ENCODE measurements at places on chromosomes 4 and X. TPM values are rescaled to one million over a fixed set of nuclear protein-coding genes. Genes with fewer than 3 reads are reported as not detected.
A peak's percentile ranks its signal among the peaks of the same experiment; 100 is the strongest.

Gene NUDT11
- total RNA-seq: 3.6 TPM

Gene CA5B
- 4.6 TPM for total RNA-seq

Gene ADH7
- 0.64 TPM for total RNA-seq

Gene CENPVL1
- total RNA-seq: not detected

Gene TIGD2
- total RNA-seq: 8.6 TPM

Gene GBA3
- total RNA-seq: 0.68 TPM

Gene ADGRG2
- 6.0 TPM for total RNA-seq

Gene LIMCH1
- 102 TPM for total RNA-seq

Gene GLRB
- total RNA-seq: 2.6 TPM

Gene NALF2
- total RNA-seq: 2.2 TPM

DNA sequence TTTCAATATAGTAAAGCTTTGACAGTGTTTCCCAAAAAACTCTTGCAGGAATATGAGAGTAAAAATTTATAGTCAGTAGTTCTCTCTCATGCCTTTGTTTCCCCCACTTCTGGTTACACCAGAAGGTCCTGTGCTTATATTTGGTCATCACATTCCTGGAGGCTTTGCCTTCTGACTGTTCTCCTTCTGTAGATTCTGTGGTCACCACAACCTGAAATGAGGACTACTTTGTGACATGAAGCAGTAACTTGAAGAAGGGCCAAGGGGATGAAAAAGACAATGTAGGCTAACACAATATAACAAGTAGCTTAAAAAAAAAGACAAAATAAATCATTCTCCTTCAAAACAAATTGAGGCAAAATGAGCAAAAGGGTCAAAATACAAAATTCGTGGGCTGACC, 366.2 kb upstream of the NR3C2 start:
- no peak overlapping the region for H3K27ac ChIP-seq
- no peaks in the 10 kb centered on the region for H3K36me3 ChIP-seq
- H3K4me3 ChIP-seq: no peak overlapping the region
- H3K27me3 ChIP-seq: no peaks in the 10 kb centered on the region
- DNase-seq: no peak
- no peaks in the 10 kb centered on the region for H3K4me1 ChIP-seq

GRCh38 chrX:129634541-129634940, 20.2 kb downstream of the APLN start:
- no peak overlapping the region for H3K27ac ChIP-seq
- no peak overlapping the region for H3K4me3 ChIP-seq
- H3K36me3 ChIP-seq: no peaks in the 10 kb centered on the region
- no peaks in the 10 kb centered on the region for H3K4me1 ChIP-seq
- H3K27me3 ChIP-seq: no peaks in the 10 kb centered on the region

- no peak overlapping the region for H3K27ac ChIP-seq
- H3K27me3 ChIP-seq: no peaks in the 10 kb centered on the region
- no peaks in the 10 kb centered on the region for H3K4me1 ChIP-seq
- H3K4me3 ChIP-seq: no peak overlapping the region
- no peak for DNase-seq
Measured at GRCh38 chrX:68699960-68700746, 52.7 kb downstream of the STARD8 start.

GRCh38 chr4:83043801-83044407, 8.9 kb downstream of the COPS4 start:
- H3K36me3 ChIP-seq: no peaks in the 10 kb centered on the region
- H3K4me1 ChIP-seq: no peaks in the 10 kb centered on the region
- DNase-seq: no peak
- H3K27ac ChIP-seq: no peak overlapping the region
- H3K27me3 ChIP-seq: no peaks in the 10 kb centered on the region
- H3K4me3 ChIP-seq: no peak overlapping the region

DNA sequence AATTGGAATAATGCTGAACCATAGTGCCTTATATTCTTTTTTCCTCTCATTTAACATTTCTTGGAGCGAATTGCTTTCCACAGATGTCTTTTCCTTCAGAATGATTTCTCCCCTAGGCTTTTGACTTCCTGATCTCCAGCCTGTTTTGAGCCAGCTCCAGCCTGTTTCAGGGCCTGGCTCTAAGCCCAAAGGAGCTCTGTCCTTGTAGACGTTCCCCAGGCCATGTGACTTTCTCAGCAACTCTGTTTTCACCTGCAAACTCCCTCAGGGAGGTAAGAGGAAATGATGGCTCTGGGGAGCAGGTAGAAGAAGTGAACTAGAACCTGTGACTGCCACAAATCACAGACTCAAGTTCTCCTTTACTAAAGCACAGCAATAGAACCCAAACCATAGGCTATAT, 89.1 kb downstream of the AKAP4 start:
- H3K27me3 ChIP-seq: no peaks in the 10 kb centered on the region
- no peaks in the 10 kb centered on the region for H3K36me3 ChIP-seq
- DNase-seq: peak; percentile 11

- no peak overlapping the region for H3K27ac ChIP-seq
- H3K4me3 ChIP-seq: no peak overlapping the region
- no peaks in the 10 kb centered on the region for H3K4me1 ChIP-seq
- no peaks in the 10 kb centered on the region for H3K36me3 ChIP-seq
- DNase-seq: no peak
- no peaks in the 10 kb centered on the region for H3K27me3 ChIP-seq
Measured at GRCh38 chr4:2183394-2183793, 58.5 kb downstream of the HAUS3 start.

GRCh38 chrX:5586726-5587125, 641.9 kb downstream of the NLGN4X start:
- no peak for DNase-seq
- H3K27me3 ChIP-seq: no peaks in the 10 kb centered on the region
- H3K27ac ChIP-seq: no peak overlapping the region
- no peak overlapping the region for H3K4me3 ChIP-seq
- H3K36me3 ChIP-seq: no peaks in the 10 kb centered on the region

DNA sequence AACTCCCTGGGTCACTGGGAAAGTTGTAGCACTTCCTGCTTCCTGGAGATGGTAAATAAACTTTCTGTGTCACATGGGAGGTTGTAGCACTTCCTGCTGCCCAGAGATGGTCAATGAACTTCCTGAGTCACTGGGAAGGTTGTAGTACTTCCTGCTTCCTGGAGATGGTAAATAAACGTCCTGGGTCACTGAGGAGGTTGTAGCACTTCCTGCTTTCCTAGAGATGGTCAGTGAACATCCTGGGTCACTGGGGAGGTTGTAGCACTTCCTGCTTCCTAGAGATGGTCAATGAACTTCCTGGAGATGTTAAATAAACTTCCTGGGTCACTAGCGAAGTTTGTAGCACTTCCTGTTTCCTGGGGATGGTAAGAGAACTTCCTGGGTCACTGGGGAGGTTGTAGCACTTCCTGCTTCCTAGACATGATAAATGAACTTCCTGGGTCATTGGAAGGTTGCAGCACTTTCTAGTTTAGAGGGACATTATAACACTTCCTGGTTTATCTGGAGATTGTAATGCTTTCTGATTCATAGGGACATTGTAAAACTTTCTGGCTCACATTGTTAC, 62.3 kb upstream of the CD99 start:
- H3K36me3 ChIP-seq: no peaks in the 10 kb centered on the region
- H3K27me3 ChIP-seq: no peaks in the 10 kb centered on the region
- H3K4me3 ChIP-seq: no peak overlapping the region
- H3K4me1 ChIP-seq: no peaks in the 10 kb centered on the region

DNA sequence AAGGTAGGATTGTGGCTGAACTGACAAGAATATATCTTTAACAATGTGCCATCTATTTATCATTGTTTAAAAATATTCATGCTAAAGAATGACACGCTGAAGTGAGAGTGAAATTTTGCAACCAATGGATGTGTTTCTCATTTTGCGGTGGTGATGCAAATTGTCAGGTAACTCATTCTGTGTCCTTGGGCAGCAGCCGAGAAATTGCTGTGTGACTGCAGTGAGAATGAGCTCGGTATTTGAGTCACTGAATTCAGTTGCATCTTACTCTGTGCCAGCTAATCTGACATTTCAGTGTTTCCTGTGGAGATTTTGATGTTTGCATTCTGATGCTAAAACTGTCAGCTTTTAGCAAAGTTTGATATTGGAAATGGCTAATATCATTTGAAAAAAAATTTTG, 28.1 kb downstream of the MCUB start:
- H3K36me3 ChIP-seq: no peaks in the 10 kb centered on the region
- no peak overlapping the region for H3K4me3 ChIP-seq
- DNase-seq: no peak
- no peak overlapping the region for H3K27ac ChIP-seq
- no peaks in the 10 kb centered on the region for H3K4me1 ChIP-seq

DNA sequence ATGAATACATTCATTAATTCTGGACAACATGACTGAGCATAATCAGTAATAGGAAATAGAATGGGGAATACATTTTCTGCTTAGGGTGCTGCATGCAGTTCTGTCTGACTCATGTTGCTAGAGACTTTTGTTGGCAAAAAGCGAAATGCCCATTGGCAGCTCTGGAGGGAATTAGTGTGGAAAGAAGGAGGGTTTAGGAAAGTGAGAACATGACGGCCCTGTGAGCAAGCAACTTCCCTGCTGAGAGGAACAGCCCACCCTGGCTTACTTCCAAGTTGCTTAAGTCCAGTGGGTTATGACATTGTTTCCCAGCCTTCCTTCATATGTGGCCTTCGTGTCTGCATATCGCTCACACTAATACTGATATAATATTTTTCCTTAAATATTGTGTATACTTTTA, 13.8 kb downstream of the MAD2L1 start:
- no peak overlapping the region for H3K4me3 ChIP-seq
- H3K4me1 ChIP-seq: no peaks in the 10 kb centered on the region
- no peak overlapping the region for H3K27ac ChIP-seq
- no peaks in the 10 kb centered on the region for H3K36me3 ChIP-seq
- no peak for DNase-seq
- H3K27me3 ChIP-seq: no peaks in the 10 kb centered on the region

GRCh38 chr4:20592663-20593062, 107.6 kb upstream of the PACRGL start:
- no peak overlapping the region for H3K4me3 ChIP-seq
- H3K27ac ChIP-seq: no peak overlapping the region
- no peak for DNase-seq
- no peaks in the 10 kb centered on the region for H3K4me1 ChIP-seq

DNA sequence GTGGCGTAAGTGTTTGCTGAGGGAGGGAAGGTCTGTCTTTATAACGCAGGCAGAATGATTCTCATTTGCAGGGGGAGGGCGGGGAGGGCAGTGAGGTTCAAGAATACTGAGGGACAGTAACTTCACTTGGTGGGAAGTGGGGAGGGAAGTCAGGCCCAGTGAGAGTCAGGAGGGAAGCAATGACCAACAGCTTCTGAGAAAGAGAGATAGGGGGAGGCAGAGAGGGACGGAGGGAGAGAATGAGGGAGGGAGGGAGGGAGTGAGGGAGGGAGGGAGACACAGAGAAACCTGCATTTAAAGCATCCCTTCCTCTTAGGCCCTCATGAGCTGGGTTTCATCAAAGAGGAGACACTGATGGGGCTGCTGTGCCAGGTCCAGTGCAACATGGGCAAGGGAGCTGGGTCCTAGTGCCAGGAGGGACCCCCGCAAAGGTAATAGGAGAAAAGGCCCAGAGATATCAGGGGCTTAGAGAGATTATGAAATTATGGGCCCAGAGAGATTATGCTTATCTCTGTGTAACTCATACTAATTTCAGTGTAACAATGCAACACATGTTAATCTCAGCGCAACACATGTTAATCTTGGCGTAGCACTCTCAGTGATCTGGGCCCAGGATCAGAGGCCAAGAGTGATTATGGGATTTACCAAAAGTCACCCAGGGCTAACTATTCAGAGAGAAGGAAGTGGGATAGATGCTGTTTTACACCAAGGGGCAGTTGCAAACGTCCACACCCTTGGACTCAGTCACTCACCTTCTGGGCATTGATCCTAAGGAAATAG, 112.1 kb downstream of the DRD5 start:
- no peak for DNase-seq
- H3K27ac ChIP-seq: no peak overlapping the region
- no peaks in the 10 kb centered on the region for H3K4me1 ChIP-seq
- no peaks in the 10 kb centered on the region for H3K27me3 ChIP-seq

GRCh38 chr4:145679991-145680455, at the start of gene C4orf51:
Gene C4orf51 (plus strand): TSS chr4:145680146. CDS start chr4:145680204, 58 bp downstream.
- H3K36me3 ChIP-seq: no peaks in the 10 kb centered on the region
- H3K27me3 ChIP-seq: no peaks in the 10 kb centered on the region
- H3K4me3 ChIP-seq: no peak within 1 kb of the TSS

GRCh38 chrX:24264383-24264782, 49.5 kb downstream of the SUPT20HL2 start:
- no peaks in the 10 kb centered on the region for H3K27me3 ChIP-seq
- no peak overlapping the region for H3K27ac ChIP-seq
- no peaks in the 10 kb centered on the region for H3K36me3 ChIP-seq

DNA sequence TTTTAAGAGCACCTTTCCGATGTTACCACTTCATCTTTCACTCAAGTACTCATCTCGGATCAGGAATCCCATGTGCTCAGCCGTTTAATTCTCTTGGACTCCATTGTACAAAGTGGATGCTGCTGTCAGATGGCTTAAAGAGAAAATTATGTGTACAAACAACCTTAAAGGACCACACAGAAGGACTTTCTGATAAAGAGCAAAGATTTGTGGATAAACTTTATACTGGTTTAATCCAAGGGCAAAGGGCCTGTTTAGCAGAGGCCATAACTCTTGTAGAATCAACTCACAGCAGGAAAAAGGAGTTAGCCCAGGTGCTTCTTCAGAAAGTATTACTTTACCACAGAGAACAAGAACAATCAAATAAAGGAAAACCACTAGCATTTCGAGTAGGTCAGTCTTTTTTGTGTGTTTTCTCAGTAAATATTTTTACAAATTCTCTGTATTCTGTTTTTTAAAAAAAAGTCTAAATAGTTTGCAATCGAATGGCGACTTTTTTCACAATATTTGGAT, 20.1 kb downstream of the MMAA start:
- H3K4me1 ChIP-seq: no peaks in the 10 kb centered on the region
- no peaks in the 10 kb centered on the region for H3K27me3 ChIP-seq
- no peak overlapping the region for H3K27ac ChIP-seq
- H3K4me3 ChIP-seq: no peak overlapping the region
- no peak for DNase-seq

GRCh38 chr4:88605736-88606135, 13.5 kb downstream of the HERC3 start:
- no peaks in the 10 kb centered on the region for H3K36me3 ChIP-seq
- no peaks in the 10 kb centered on the region for H3K27me3 ChIP-seq
- H3K4me1 ChIP-seq: peaks cover 5% of the 10 kb centered on the region
- H3K4me3 ChIP-seq: no peak overlapping the region
- DNase-seq: no peak

DNA sequence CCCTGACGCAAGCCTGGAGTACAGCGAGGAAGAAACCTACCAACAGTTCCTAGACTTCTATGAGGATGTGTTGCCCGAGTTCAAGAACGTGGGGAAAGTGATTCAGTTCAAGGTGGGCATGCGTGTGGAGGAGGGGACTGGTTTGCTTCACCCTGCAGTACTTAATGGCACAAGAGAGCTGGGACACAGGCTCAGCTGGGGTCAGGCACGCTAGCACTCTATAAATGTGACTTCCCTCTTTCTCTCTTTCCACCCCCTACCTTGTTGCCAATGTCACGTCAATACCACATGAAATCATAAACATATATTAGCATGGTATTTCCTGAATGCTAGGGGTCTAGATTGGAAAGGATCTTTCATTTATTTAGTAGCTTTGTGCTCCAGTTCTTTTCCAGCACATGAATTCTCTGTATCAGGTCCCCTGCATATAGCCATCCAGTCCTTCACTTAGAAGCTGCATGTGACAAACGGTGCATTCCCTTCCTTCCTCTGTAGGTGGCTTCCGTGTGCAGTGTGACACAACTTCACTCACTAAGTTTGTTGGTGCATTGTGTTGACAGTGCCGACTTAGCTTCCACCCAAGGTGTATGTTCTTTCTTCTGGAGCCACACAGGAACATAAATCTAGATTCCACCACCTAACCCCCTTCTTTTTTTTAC, 25.6 kb downstream of the ZRSR2 start:
- no peaks in the 10 kb centered on the region for H3K36me3 ChIP-seq
- no peak for DNase-seq
- H3K27me3 ChIP-seq: no peaks in the 10 kb centered on the region
- no peak overlapping the region for H3K27ac ChIP-seq
- H3K4me3 ChIP-seq: no peak overlapping the region

Data from prostate gland (tissue), 2 donors.